ENCODE measurements at places on chromosomes 16 and 17. TPM values are rescaled to one million over a fixed set of nuclear protein-coding genes. Genes with fewer than 3 reads are reported as not detected.

The RND2 gene
- total RNA-seq = 0.16 TPM

The PLA2G10 gene
- total RNA-seq = not detected

- H3K36me3 ChIP-seq = peaks cover 29% of the 10 kb centered on the region
- DNase-seq = no peak
- H3K27me3 ChIP-seq = no peaks in the 10 kb centered on the region
- peak overlapping the region; percentile 92 for H3K4me3 ChIP-seq
Measured at GRCh38 chr17:75152523-75152921, 1.8 kb downstream of the JPT1 start.

DNA sequence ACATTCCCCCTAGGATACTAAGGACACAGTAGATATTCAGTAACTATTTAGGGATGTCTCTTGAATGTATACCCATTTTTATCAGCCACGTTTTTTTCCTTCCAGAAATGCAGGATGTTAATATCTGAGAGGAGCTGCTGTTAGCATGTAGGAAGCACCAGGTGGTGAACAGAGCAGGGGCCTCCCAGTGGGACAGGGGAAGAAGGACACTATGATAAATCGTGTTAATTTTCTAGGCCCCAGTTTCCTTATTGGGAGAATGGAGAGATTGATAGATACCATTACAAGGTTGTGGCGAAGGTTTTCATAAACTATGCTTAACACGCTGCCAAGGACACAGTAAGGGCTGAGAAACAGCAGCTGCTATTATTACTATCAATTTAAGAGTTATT, 45.4 kb downstream of the PRSS54 start:
- DNase-seq = no peak
- H3K4me1 ChIP-seq = no peaks in the 10 kb centered on the region
- no peaks in the 10 kb centered on the region for H3K27me3 ChIP-seq
- no peaks in the 10 kb centered on the region for H3K36me3 ChIP-seq
- peak overlapping the region; percentile 85 for H3K4me3 ChIP-seq

DNA sequence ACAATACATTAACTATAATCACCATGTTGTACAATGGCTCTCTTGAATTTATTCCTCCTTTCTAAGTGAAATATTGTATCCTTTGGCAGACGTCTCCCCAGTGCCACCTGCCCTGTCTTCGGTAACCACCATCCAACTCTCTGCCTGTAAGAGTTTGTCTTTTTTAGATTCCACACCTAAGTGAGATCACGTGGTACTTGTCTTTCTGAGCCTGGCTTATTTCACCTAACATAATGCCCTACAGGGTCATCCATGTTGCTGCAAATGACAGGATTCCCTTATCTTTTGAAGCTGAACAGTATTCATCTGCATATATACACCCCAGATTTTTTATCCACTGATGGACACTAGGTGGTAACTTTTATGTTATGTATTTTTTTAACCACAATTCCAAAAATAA, 24.2 kb downstream of the ORC6 start:
- no peak overlapping the region for H3K4me3 ChIP-seq
- H3K27ac ChIP-seq = no peak overlapping the region
- H3K27me3 ChIP-seq = no peaks in the 10 kb centered on the region
- no peaks in the 10 kb centered on the region for H3K36me3 ChIP-seq
- H3K4me1 ChIP-seq = no peaks in the 10 kb centered on the region

DNA sequence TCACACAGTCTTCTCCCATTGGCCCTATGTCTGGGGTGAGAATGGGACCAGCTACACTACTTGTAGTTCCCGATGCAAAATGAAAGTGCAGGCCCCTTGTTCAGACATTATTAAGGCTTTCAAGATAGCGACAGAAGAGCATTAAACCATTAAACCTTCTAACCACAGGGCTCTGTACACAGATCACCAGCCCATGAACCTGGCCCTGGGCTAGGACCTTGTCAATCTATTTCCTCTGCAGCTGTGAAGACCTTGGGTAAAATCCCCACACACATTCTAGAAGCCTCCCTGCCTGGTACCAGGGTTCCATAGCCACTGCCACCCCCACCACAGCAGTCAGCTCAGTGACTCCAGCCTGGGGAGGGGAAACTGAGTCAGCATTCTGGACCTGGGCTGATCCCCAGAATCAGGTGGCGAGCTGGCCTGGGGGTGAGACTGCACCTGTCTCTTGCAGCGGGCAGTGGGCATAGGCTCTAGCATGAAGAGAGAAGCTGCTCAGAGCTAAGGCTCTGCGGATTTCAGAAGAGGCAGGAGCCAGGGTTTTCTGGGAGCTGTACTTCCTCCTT, 119.7 kb upstream of the LHX1 start:
- no peak overlapping the region for H3K27ac ChIP-seq
- no peaks in the 10 kb centered on the region for H3K4me1 ChIP-seq

- no peaks in the 10 kb centered on the region for H3K36me3 ChIP-seq
- no peak overlapping the region for H3K27ac ChIP-seq
- H3K4me3 ChIP-seq = no peak overlapping the region
Measured at GRCh38 chr17:30339086-30339485, 5.2 kb upstream of the TMIGD1 start.

Measured in MCF 10A (cell line).